Fibroblast of skin of left quadriceps (primary cell): ENCODE measurements at places on chromosomes 2 and 18.

DNA sequence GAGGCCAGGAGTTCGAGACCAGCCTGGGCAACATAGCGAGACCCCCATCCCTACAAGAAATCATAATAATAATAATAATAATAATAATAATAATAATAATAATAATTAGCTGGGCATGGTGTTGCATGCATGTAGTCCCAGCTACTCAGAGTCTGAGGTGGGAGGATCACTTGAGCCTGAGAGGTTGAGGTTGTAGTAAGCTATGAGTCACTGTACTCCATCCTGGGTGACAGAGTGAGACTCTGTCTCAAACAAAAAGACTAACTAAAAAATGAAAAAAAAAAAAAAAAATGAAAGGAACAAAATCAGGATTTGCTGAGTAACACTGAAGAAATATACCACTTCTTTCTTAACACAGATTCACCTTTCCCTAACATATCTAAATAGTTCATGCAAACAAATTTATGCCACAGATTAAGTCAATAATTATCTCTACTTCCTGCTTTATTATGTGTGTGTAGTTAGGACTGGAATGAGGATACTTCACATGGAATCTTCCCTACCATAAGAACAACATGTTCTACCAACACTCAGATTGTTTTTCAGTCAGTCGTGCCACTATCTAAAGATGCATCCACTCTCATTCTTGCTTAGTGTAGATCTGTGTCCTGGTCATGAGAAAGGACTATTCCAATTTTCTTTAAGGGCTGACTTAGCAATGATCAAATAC is 928.7 kb downstream of the SLC4A3 start:
- DNase-seq, result no peak

- no peak for DNase-seq
Measured at GRCh38 chr2:101466426-101466825, 8.5 kb downstream of the RFX8 start.

GRCh38 chr2:222613715-222614331 is 42.1 kb downstream of the FARSB start:
- no peak for DNase-seq

- no peak for DNase-seq
Measured at GRCh38 chr2:7430869-7431641, 513.8 kb downstream of the RNF144A start.

DNA sequence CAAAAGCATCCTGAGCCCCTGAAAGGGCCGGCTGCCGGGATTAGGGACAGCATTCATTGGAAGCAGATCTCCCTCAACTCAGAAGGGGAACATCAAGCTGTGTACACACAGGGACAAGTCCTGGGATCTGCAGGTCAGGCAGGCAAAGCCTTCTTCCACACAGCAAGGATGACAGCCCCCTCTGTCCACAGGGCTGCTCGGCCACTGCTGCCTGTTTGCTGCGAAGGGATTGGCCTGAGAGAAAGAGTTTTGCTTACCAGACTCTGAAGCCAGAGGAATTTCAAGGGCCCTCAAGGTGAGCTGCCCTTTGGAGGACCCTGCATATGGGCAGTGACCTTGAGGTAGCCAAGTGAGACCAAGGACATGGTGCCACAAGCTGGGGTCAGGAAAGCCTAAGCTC is 11.1 kb downstream of the ZBTB7C start:
- no peak for DNase-seq

DNA sequence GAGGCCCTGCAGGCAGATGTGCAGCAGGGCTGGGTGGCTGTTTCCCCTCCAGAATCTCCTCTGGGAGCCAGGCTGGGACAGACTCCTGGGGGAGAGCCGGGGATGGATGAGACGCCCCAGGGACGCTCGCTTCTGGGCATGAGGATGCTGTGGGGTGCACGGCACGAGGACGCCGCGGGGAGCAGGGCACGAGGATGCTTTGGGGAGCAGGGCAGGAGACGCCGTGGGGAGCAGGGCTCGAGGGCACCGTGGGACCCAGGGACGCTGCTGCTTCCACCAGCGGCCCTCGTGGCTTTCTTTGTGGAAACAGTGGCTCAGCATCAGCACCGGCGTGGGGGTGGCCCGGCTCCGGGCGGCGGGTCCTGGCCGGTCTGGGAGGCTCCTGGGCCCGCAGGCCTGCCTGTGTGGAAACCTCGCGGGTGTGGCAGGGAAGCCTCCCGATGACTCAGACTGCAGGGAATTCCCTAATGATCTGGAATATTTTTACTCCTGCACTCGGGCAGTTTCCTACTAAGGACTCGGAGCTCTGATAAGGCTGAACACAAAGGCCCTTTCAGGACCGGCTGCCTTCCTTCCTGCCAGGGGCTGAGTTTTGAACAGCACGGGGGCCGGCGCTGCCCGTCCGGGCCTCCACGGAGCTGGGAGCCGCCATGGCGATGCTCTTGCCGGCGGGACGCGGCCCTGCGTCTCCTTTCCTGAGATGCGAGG is 62.6 kb downstream of the NFATC1 start:
- peak; percentile 51 for DNase-seq

- no peak for DNase-seq
Measured at GRCh38 chr2:210460322-210461227, 16.0 kb downstream of the LANCL1 start.

GRCh38 chr18:9101730-9102507 is 580 bp upstream of the NDUFV2 start:
- no peak for DNase-seq

DNA sequence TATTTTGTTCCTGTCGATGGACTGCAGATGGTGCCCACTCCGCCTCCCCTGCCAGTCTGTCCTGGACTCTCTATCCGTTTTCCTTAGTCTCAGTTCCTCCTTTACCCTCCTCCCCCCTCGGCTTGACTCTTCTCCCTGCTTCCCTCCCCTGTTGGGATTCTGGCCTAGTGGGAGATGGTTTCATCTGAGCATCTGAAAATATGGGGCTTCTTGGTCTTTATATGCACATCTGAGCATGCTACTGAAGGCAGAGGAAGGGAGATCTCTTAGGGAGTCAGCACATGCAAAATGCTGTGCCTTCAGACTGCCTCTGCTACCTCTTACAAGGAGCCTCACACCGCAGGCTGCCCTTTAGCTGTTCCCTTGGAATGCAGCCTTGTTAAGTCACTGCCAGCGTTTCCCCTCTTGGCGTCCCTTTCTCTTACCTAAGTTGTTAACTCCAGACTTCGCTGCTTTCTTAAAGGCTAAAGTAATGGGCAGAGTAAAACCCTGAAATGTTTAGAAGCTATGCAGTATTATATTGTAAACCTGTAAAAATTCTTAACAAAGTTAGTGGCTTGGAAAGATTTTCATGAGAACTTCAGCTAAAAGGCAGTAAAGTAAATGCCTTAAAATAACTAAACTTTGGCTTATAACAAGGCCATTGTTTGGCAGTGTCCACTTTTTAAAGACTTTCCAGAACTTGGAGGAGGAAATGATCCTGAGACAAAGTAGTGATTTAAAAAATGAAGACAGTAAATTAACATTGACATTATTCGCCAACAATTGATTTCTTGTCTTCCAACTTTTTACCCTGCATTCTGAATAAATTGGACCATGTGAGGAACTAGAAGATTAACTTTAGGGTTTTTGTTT is 49.8 kb downstream of the LDLRAD4 start:
- no peak for DNase-seq

DNA sequence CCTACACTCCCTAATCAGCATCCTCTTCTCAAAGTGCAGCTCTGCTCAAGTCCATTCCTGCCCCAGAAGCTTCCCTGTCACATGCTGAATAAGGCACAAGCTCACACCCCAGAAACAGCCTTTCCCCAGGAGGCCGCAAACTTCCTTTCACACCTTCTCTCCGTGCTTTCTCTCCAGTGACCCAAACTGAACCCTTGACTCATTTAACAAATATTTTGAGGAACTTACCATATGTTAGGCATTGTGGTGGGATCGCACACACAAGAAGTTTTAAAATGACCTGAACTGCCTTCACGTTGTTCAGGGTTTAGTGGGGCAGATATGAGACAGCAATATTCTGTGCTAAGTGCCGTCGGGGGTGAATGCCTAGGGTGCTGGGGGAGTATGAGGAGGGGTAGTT is 161.3 kb downstream of the INSIG2 start:
- peak; percentile 87 for DNase-seq

- no peak for DNase-seq
Measured at GRCh38 chr2:8151888-8152287, 530.0 kb upstream of the ID2 start.

GRCh38 chr2:85194780-85195480 is 61.7 kb downstream of the TCF7L1 start:
- no peak for DNase-seq

DNA sequence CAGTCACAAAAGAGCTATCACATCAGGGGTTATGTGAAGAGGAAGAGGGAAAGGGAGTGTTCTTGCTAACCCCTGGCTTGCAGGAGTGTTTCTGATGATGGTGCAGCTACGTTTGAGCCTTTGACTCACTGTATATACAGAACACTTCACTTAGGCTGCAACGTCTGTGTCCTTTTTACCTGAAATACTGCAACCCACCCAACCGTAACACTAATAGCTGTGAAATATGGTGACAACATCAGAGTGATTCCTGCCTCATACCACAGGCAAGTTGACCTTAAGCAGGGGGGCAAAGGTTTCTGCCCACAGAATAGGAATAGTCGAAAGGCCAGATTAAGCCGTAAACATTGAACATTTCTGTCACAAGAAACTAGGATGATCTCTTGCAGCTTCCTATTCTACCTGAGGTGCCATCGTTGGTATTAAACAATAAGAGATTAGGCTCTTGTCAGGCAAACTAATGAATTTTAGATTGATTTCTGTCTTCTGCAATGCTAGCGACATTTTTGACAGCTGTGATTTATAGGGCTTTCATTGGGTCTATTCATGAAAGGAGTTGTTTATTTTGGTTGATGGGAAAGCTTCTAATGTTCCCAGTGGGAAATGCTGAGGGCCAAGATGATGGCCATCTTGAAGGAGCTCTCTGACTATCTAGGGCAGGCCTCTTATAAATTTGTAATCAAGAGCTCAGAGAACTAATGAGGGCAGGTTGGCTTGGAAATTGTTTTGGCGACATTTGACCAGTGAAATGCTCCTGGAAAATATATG is 316.8 kb downstream of the PIK3C3 start:
- no peak for DNase-seq

DNA sequence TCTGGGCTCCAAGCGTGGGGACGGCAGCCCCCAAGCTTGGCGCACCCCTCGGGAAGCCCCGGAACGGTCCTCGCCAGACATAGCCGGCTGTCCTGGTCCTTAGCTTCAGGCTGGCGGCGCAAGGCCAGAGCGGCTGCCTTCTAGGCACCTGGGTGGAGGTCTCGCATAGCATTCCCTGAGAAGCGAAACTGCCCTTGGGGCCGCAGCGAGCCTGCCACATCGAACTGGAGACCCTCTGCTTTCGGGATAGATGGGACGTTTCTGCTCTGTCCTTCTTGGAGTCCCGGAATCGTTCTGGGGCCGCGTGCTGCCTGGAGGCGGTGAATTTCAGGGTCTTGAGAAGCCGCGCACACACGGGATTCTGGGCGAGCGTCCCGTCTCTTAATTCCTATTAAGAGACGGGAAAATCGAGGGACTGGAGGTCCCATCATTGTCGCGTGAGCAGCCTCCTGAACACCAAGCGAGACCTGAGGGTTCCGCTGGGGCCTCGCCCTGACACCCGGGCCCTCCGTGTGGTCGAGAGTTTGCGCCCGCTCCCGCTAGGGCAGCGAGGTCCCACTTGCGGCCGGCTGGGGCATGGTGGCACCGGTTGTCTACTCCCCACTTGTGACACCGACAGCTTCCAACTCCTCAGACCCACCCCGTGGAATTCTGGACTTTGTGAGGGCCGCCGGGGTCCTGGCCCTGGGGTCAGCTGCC is 9.7 kb upstream of the EN1 start:
- no peak for DNase-seq

DNA sequence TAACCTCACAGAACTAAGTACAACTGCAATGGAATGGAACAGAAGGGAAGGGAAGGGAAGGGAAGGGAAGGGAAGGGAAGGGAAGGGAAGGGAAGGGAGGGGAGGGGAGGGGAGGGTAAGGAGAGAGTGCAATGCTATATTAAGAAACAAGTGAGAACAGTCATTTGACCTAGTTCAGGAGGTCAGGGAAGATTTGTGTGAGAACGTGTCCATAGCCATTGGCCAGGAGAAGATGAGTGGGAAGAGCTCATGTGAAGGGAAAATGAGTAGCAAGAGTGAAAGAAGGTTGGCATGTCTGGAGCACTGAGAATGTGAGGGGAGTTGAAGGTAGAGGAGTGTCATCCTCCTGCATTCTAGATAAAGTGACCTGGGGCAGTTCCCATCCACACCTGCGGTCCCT is 481.6 kb downstream of the IRS1 start:
- DNase-seq, result no peak

GRCh38 chr18:48796491-48797205 is 154.1 kb downstream of the SMAD7 start:
- DNase-seq, result no peak

DNA sequence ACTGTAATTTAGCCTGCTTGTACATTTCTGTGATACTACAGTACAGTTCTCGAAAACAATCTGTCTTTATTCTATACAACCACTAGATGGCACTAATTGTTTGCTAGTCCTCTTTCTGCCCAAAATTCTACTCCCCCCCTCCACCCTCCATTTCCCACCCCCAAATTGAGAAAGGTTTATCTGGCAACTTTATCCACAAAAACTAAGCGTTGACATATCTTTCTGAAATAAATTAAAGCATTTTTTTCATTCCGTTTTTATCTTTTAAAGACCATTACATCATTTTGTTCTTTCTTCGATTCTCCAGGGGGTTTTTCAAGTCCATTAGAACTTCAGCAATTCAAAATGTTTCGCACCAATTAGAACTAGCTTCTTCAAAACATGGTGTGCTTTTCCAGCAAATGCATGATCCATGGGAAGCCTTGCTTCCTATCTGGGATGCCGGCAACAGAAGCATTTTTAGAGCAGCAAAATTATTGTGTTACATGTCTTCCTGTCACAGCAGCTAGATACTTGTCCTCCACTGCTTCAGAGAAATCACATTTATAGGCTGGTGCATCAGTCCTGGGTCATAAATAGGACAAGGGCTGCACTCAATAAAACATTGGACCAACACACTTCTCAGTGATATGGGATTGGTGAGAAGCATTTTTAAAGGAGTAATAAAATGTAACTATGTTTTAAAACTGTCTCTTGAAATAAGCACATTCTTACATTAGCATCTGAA is 241.3 kb downstream of the PAX3 start:
- DNase-seq, result no peak

GRCh38 chr2:219300022-219300421 is 9.2 kb downstream of the PTPRN start:
- no peak for DNase-seq

DNA sequence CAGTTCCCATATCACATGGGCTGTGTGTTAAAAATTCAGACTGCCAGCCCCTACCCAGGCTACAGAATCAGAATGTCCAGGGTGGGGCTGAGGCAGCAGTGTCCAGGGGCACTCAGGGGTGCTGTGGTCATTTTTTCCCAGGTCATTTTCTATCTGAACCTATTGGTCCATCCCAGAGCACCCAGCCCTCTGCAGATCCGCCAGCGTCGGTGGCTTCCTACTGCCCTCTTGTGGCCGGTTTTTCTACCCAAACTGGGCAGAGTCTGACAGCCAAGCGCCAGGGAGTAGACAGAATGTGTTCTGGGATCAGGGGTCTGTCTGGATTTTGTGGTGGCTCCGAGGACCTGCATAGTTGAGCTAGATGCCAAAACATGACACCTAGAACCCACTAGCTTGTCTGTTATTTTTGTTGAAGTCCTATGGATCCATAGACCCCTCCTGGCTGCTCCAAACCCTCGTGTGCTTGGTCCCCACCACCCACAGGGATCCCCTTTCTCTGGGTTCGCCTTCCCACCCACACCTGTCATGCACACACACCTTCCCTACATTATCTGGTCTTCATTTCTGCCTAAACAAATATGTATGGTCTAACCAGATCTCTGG is 34.1 kb upstream of the RMDN2 start:
- DNase-seq, result peak; percentile 42

GRCh38 chr2:147173798-147174197 is 671.0 kb upstream of the ACVR2A start:
- no peak for DNase-seq

- no peak for DNase-seq
Measured at GRCh38 chr18:65975536-65975935, 224.7 kb downstream of the CDH7 start.
